Activated naive CD4-positive, alpha-beta T cell treated with anti-CD3 and anti-CD28 coated beads, Interleukin-2, amount 50 U/mL, for 72 hours (primary cell): ENCODE measurements at places on chromosomes 1 and 21. TPM values are rescaled to one million over a fixed set of nuclear protein-coding genes. Genes with fewer than 3 reads are reported as not detected.

- DNase-seq: no peak
Observed at GRCh38 chr1:186873687-186874086, 44.9 kb downstream of the PLA2G4A start.

- no peak for DNase-seq
Observed at GRCh38 chr1:59079434-59080140, 217.3 kb upstream of the FGGY start.

DNA sequence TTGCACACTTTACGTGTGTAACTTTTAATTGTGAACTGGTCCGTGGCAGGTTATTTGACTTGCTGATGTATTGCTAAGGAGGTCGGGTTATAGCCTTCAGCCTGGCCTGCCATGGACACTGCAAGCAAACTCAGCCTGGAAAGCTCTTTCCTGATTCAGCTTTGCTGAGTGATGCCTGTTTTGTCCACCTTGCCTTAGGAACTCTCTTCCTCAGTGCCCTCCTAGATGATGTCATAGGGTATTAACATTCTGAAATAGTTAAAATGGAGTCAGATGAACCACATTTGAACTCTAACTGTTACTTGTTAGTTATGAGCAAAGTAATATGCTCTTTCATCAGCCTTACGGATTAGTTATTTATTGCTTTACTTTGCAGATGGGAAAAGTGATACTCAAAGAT is 446.0 kb downstream of the PCP4 start:
- no peak for DNase-seq

- DNase-seq: no peak
Observed at GRCh38 chr1:89957107-89957506, 37.8 kb upstream of the ZNF326 start.

DNA sequence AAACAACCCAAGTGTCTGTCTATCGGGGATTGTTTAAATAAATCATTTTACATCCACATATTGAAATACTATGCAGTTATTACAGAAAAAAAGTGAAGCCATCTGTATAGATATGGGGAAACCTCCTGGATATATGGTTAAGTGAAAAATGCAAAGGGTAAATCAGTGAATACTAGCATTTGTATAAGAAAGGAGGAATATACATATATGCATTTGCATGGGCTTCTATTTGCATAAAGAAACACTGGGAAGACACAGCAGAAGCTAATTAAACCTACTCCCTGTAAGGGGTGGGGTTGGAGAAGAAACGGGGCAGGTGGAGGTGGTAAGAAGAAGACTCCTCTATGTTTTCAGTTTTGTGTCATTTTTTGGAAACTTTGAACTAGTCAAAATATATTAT is 16.6 kb upstream of the KIRREL1 start:
- no peak for DNase-seq

GRCh38 chr1:22457345-22457744 is 5.7 kb downstream of the ZBTB40 start:
- DNase-seq: no peak

- DNase-seq: no peak
Observed at GRCh38 chr1:174686213-174686612, 238.4 kb downstream of the GPR52 start.

- DNase-seq: no peak
Observed at GRCh38 chr1:6360517-6361070, 33.0 kb downstream of the ACOT7 start.

- no peak for DNase-seq
Observed at GRCh38 chr1:201538612-201539551, at the start of gene NAV1. Gene NAV1 (plus strand): TSS chr1:201539127. CDS start chr1:201622885, 83,758 bp downstream.

DNA sequence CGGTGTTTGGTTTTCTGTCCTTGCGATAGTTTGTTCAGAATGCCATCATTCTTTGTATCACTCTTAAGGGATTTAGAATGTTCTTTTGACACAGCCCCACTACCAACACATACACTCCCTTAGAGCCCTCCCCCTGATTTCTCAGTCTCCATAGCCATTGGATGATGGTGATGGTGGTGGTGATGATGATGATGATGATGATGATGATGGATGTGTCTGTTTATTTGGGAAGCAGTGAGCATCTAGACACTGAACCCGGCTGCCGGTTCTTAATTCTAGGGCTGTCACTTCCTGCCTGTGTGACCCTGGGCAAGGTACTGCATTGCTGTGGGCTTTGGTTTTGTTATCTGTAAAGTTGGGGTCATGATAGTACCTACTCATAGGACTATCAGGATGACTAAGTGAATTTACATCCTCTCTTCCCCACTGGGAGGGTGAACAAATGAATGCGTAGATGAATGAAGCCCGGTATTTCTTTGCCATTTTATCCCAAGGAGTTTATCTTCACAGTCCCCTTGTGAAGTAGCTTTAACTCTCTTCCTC is 100.7 kb downstream of the HUNK start:
- no peak for DNase-seq

DNA sequence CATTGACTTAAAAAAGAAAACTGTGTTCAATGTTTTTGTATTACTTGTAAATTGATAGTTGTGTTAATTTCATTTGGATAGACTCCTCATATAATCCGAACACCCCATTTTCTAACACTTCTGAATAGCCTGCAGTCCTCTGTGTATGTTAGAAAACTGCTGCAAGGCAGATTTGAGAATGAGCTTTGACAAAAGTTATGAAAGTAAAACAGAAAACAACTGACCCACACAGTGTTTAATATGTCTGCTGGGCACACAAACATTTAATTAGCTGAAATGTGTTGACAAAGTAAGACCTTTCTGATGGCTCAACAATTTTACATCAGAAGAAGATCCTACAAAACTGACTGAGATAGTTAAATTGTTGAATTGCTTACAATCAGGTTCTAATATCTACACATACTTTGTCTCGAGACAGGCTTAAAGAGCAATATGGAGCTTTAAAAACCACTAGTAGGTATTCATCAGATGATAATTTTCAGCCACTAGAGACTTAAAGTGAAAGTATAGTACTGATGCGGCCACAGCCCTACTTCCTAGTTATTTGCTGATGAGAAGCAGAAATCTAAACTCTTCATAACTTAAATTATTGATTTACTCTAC is 40.0 kb upstream of the PRMT6 start:
- no peak for DNase-seq

DNA sequence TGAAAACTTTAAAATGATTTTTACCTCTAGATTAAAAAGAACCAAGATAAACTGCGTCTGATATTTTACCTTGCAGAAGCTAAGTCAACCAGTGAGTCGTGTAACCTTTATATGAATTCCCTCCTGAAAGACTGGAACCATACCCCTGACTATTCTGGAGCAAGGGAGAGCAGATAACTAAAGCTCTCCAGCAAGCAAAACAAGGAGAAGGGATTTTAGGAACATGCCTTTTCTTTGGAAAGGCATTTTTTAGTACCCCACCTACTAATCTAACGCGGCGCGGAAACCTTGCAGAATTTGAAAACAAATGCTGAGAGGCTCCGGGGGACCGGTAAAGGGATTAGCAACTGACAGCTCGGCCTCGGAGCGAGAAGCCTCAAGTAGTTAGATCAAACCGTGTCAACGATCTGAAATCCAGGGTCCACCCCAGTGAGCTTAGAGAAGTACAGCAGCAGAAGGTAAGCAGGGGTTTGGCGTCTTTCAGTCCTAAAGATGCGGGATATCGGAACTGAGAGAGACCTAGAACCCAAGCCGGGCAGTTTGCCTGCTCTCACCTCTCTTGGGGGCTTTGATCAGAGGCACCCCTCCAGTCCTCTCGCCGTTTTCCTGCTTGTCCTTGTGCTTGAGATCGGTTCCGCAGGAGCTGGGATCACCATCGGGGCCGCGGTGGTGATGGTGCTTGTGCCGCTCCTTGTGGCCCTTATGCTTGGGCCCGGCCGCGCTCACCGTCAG is 954 bp downstream of the RSBN1 start:
- DNase-seq: no peak

DNA sequence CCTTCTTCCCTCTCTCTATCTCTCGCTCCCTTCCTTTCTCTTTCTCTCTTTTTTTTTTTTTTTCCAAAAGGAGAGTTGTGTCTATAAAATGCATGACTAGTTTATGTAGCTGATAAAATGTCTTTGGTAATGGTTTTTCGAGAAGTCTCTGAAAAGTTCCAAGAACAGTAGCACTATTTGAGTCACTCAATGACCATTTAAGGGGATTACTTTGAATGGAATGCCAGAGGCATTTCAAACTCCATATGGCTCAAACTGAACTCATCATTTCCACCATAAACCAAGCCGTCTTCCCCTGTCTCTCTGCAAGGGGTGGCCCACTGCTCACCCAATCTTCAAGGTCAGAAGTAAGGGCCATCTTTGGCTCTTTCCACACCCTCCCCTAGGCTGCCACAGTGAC is 93.3 kb downstream of the FAM78B start:
- DNase-seq: no peak

DNA sequence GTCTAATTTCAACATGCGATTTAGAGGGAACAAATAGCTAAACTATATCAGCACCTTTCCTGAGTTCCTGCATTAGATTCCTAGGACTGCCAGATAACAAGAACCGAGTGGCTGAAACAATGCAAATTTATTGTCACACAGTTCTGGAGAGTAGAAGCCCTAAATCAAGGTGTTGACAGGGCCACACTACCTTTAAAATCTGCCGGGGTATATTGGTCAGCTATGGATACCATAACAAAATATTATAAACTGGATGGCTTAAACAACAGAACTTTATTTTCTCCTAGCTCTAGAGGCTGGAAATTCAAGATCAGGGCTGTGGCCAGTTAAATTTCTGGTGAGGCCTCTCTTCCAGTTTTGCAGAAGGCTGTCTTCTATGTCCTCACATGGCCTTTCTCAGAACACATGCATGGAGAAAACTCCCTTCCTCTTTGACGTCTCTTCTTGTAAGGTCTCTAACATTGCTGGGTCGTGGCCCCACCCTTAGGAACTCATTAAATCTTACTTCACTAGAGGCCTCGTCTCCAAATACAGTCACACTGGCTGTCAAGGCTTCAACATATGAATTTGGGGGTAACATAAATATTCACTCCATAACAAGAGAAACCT is 144.3 kb downstream of the FCRL5 start:
- DNase-seq: no peak

DNA sequence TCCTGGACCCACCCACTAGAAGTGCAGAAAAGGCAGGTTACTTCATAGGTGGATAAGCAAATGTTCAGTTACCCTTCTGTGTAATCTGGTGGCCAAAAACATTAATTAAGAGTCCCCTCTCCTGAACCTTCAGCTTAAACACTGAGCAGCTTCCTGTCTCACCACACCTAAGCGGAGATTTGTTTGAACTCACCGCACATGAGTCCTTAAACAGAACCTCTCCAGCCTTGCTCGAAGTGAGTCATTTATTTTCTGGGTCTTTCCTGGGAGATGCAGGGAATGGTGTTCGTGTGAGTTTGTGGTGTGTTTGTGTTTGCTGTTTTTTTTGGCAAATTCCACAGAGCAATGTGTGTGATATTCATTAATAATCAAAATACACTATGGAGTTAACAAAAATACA is 7.6 kb upstream of the FNBP1L start:
- DNase-seq: no peak

DNA sequence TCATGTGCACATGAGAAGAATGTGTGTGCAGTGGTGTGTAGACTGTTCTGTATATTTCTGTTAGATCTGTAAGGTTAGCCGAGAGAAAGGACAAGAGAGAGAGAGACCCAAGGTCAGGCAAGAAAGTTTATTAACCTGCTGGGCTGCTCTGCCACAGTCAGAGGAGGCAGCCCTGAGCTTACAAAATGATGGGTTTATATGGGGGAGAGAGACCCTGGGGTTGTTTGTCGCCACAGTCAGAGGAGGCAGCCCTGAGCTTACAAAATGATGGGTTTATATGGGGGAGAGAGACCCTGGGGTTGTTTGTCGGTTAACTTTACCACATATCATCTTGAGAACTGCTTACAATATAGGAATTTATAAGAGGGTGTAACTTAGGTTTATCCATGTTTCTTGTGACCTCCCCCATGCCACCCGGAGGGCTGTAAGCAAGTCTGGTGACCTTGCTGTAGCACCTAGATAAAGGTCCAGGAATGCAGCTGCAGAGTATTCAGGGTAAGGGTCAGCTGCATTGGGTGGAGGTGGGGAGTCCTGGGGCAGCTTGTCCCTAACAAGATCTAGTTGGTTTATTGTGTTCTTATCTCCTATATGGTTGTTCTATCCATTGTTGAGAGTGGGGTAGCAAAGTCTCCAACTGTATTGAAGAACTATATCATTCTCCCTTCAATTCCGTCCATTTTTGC is 9.3 kb upstream of the ZBTB40 start:
- DNase-seq: no peak

DNA sequence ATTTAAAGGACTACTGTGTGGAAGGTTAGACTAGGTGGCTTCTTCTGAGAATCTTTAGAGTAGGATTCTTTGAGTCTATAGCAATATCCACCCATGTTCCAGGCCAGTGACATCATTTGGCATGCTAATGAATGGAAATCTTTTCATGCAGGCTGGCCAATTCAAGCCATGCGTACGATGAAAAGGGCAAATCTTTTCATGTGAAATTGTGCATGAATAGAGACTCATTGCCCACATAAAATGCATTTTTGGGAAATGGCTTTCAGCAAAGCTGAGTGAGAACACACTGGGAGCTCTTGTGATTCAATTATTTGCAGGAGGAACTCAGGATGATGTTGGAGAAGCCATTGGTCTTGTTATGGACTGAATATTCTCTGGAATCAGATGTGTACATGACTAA is 324.9 kb upstream of the DAB1 start:
- no peak for DNase-seq

DNA sequence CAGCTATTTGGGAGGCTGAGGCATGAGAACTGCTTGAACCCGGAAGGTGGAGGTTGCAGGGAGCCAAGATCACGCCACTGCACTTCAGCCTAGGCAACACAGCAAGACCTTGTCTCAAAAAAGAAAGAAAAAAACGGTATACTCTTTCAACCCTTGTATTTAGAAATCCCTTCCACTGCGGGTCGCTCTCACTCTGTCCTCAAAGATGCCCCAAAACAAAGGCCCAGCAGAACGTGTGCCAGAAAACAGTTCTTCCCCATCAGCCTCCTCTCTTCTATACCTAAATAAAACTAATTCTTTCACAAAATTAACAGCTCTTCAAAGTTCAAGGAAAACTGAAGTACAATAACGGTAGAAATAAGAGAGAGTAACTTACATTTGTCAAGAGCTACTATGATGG is 13.2 kb downstream of the SETD4 start:
- DNase-seq: no peak

GRCh38 chr21:32708069-32708468 is 19.7 kb downstream of the SYNJ1 start:
- DNase-seq: no peak

DNA sequence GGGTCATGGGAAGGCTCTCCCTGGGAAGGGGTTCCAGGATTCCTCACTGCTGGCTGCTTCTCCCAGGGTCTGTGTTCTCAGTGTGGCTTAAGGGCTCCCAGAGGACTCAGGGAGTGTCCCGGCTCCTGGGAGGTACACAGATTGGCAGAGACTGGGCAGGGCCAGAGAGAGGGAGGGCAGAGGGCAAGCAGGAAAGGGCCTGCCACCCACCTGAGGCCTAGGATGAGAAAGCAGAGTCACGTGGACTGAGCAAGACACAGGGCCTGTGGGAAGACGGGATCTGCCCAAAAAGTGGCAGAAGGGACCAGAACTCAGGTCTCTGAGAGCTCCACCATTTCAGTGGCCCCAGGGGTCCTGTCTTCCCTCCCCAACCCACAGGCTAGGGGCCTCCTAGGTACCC is 871 bp downstream of the SLFNL1 start:
- DNase-seq: no peak

Gene GPR37L1
- not detected for total RNA-seq

Gene NPHS2
- not detected for total RNA-seq

Gene HMGCS2
- total RNA-seq: not detected

Gene RHBDL2
- total RNA-seq: not detected

Gene KLHDC7A
- not detected for total RNA-seq

Gene COL9A2
- total RNA-seq: 9.6 TPM

Gene SEMA6C
- 2.8 TPM for total RNA-seq
